ENCODE measurements at places on chromosomes 11 and 22.

DNA sequence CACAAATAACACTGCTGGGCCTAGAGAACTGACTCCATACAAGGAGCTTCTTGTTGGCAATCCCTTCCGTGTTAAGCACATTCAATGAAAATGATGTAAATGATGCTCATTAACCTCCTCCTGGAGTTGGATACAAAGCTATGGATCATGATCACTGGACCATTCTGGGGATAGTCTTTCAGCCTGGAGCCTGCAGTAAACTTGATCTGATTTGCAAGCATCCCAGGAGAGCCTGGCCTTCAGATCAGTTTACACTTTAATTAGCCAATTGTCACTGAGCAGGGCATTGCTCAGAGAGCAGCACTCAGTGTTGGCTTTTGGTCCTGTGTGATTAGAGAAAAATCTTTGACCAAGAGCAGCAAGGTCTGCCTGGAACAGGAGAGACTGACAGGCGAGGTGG lies 45.6 kb downstream of the ARFGAP3 start:
- no peak for DNase-seq

DNA sequence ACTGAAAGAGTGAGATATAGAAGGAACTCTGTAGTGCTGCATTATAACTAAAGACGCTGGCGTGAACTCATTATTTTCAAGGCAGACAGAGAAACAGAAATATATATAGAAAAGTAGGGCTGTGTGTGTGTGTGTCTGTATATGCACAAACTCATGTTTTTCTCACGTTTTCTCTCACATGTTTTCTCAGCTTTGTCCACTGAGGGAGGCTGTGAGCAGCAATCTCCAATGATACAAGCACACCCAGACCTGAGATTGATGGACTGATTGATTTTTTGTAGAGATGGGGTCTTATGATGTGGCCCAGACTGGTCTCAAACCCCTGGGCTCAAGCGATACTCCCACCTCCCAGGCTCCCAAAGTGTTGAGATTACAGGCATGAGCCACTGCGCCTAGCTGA lies 122.5 kb downstream of the SERGEF start:
- no peak for DNase-seq

DNA sequence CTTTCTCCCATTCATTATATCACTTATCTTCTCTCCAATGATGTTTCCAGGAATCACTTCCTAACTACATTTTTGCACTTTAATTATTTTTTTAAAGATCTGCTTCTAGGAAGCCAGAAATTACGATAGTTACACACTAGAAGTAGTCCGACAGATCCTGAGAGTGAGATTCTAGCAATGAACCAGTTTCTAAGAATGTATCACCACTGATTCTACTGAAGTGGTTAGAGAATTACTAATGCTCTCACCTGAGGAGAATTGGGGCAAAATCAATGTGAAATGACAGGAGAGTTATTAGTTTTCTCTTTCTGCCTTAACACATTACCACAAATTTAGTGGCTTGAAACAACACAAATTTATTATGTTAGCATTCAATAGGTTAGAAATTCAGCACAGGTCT lies 241.2 kb downstream of the CASP12 start:
- DNase-seq, result no peak

DNA sequence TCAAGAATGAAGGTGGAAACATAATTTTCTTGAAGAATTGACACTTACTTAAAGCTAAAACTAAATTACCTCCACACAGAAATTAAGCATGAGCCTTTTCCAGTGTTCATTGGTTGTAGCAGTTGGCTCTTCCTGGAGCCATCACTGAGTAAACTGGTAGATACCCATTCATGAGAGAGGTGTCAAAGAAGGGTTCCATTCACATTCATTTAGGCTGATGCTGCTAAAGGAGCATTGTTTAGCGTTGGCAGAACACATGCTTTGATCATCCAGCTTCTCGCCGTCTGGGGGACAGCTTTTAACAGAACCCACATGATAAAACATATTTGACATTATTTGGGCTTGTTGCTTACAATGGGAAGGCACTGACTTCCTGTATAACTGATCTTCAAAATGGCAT lies 71.6 kb downstream of the TNRC6B start:
- DNase-seq, result no peak
